ENCODE measurements at places on chromosomes 6 and 20.

GRCh38 chr6:52162940-52163908 is 23.0 kb upstream of the IL17A start:
- no peak for DNase-seq

- no peak for DNase-seq
These were observed 126.2 kb downstream of the LINC00237 start for GRCh38 chr20:20979934-20980333.

DNA sequence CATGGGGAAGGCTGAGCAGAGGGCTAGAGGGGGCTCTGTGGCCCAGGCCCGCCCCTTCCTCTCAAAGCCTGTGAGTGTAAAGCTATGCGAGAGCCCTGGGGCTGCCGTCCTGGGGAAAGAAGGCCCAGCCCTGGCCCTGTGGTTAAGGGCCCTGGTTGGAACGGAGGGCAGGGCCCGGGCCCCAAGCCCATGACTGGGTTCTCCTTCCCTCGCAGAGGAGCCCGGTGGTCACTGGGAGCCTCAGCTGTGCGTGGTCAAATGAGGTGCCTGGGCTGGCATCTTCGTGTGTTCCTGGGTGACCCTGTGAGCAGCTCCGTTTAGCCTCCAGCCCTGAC is 56.0 kb downstream of the SMOC2 start:
- no peak for DNase-seq

GRCh38 chr6:45491048-45491735 is 113.5 kb upstream of the SUPT3H start:
- DNase-seq = no peak

DNA sequence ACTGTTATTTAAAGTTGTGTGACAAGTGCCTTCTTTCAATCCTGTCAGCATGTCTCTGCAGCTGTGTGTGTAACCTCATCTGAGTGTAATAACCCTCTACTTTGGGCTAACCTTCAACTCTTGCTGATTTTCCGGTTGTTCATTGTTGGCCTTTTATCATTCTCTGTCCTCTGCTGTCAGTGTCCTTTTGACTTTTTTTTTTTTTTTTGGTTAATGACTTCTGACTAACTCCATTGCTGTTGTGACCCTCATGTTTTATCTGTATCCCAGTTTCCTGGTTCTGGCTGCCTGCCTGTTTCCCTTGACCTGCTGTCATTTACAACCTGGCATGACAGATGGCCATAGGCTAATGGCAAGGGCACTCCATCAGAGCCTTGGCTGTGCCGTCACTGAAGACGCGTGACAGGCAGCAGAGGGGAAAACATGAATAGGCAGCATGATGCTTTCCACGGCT is 145.7 kb upstream of the MAN1A1 start:
- DNase-seq = no peak

- no peak for DNase-seq
These were observed 229.7 kb upstream of the MOCS1 start for GRCh38 chr6:40163924-40164323.

DNA sequence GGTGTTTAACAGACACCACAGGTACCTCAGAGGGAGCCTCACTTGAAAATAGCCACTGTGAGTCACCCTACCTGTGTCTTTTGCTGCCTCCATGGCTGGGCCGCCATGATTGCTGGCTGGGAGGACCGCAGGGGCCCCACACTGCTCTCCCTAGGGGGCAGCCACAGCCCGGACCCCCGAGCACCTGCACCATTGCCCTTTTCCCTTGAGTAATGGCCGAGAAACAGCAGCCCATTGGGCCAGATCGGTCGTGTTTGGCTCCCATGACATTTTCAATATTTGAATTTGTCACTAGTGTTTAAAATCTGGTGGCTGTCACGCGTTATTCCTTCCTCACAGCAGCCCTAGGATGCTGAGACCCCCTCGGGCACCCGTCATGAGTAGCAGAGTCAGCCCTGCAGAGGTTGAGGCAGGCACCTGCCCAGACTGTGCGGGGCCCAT is 6.7 kb downstream of the ZBP1 start:
- no peak for DNase-seq

DNA sequence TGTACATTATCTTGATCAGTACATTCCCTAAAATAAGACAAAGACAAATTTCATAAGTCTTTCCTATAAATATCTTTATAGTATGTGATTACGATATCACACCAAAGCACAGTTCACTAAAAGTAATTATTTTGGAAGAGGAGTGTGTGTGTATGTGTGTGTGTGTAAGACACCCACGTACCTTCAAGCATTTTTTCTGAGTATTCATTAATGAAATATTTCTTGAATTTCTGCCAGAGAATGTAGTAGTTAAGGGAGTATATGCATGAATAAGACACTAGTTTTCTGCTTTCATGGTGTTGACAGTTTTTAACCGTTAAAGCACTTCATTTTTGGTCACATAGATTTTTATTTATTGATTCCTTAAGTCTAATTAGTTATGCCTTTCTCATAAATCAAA is 36.8 kb downstream of the MANEA start:
- no peak for DNase-seq

DNA sequence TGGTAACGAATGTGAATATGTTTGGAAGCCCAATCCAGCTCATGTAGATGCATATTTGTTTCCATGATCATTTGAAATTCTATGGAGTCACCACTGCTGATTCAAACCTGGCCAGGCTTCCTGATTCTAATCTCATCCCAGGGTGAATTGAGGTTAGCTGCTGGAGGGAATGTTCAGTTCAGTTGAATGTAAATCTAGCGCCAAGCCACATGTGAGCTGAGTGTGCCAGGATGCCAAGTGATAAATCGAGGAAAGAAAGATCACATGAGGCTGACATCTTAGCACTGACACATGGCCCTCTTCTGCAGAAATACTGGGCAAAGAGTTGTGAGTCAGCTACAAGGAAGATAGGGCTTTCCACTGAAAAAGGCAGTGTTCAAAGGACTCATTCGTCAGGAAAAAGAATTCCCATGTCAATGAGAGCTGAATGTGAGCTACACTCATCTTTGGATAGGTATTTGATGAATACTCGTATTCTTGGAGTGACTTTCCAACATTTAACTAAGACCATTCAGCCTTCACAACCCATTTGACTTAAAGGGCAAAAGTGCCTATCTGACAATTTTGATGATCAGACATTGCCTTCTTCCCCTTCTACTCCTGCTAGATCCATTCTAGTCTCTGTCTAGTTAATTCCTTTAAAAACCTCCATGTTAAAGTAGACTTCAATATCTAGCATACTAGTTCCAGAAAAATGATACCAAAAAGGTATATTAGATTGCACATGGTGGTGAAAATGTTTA is 172.1 kb downstream of the MTFR2 start:
- no peak for DNase-seq

- DNase-seq = no peak
These were observed 27.6 kb upstream of the FAM83C start for GRCh38 chr20:35319871-35320197.

DNA sequence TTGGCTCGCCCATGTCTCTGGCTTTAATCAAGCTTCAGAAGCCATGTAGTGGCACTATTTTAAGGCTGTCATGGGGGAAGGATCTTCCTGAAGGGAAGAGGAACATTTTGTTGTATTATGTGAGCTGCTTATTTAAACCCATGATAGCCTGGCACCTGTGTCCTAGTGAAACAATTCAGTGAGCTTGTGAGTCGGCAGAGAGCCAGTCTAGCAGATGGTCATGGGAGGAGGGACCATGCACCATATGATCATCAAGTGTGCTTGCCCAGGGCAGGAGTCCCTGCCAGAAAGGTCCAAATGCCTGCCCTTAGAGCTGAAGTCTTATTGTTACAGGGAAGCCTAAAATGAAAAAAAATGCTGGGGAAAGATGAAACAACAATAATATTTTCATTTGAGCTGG is 132.9 kb downstream of the PRDM13 start:
- no peak for DNase-seq

DNA sequence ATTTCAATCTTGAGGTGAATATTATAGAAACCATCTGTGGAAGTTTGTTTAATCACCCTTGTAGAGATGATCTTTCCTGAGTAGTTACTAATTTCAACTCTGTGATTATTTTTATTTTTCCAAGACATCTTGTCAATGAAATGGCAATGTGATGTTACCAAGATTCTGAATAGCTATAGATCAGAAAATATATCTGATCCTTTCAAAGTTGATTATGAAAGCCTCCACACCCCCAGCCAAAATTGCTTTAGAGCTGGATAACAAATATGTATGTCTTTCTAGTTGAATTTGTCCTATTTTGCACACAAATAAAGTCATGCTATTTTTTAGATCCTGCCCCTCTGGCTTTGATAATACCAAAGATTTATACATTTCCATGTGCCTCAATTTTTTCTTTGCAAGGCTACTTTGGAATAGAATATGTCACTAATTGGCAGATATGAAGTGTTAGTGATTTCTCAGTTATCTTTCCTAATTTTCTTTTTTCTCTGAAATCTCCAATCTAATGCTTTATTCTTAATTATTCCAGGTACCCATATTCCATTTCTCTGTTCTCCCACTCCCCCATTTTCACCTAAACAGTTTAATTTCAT is 5.0 kb downstream of the SIM1 start:
- DNase-seq = no peak

DNA sequence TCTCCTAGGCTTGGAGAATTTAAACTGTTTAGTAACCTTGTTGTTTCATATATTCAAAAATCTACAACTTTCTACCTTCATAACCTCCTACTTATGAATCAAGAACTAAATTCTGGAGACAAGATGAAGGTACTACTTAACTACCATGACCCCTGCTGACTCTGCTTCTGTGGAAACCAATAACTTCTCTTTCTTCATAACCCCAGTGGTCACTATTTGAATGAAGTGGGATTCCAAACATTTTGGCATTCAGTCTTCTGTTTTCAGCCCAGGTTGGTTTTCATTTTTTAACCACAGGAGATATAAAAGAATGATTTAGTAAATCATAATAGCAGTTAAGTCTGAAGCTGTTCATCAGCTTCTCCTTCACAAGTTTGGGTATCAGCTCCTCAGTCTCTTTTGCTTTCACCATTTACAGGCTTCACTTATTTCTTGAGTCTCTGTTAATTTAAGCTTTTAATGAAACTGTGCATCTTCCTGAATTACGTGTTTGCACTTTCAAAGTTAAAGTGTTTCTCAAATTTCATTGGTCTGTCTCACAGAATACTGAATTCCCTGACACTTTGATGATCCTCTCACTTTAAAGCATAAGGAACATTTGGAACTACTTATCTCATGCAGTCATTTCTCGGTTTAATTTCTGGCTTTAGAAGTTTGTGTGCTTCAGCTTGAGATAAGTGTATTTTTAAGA is 9.5 kb downstream of the SENP6 start:
- no peak for DNase-seq

DNA sequence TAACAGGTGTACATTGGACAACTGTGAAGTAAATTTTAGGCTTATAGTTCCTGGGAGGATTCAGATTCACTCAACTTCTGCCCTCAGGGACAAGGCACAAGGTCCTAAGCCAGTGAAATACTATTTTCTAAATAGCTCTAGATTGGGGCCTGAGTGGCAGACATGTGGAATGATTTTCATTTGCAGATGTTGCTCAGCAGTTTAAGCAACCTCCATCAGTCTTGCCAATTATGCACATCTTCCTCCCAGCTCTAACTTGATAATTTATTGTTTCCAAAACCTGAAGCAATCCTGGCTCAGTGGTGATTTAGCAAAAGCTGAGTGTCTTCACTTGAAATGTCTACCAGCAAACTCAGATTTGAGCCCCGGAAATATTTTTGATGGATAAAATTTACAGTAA is 116.2 kb downstream of the SCP2D1 start:
- no peak for DNase-seq

- no peak for DNase-seq
These were observed 20.3 kb downstream of the CYP21A2 start for GRCh38 chr6:32058511-32058963.

DNA sequence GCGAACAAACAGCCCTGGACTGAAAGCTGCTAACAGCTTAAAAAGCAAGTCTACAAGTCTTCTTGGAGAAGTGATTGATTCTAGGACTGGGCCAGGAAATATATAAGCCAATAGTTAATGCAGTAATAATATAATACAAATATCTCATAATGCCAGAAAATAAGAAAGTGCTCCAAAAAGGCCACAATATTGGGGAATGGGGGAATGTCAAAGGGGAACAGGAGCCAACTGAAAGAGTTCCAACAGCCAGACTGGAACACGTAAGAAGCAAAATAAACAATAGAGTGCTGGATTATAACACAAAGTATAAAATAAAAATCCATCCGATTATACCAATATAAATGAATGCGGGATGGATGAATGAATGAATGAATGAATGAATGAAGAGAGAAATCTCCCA is 295.8 kb downstream of the NRN1 start:
- DNase-seq = no peak

DNA sequence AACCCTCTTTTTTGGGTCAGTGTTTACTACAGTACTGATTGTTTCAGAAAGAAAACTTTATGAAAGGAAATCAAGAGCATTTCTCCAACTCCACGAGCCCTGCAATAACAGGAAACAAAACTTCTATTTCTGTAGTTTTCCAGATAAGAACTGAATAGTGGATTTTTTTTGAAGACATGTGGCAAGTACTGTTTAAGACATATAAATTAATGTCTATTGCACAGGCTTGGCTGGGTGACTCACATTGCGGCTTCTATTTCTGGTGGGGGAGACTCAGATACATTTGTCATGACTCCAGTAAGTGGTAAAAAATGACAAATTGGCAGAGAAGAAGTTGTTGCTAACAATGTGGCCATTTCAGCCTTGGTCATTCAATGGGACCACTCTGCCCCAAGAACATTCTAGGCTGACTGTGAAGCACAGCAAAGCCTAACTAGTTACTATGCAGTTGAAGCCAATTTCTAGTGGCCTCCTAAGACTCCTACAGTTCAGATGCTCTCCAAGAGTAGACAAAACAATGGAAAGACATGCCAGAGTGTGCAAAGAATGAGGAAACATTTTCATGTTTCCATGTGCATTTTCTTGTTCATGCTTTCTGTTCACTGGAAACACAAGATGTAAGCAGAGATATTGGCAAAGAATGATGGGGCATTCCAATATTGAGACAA is 200.9 kb downstream of the EDN1 start:
- DNase-seq = no peak

- DNase-seq = no peak
These were observed 362.9 kb downstream of the ZFAND3 start for GRCh38 chr6:38182426-38182825.

- DNase-seq = no peak
These were observed 451.7 kb downstream of the GRIK2 start for GRCh38 chr6:101845172-101845571.

- DNase-seq = no peak
These were observed 53.1 kb downstream of the TSPYL4 start for GRCh38 chr6:116200619-116201249.

DNA sequence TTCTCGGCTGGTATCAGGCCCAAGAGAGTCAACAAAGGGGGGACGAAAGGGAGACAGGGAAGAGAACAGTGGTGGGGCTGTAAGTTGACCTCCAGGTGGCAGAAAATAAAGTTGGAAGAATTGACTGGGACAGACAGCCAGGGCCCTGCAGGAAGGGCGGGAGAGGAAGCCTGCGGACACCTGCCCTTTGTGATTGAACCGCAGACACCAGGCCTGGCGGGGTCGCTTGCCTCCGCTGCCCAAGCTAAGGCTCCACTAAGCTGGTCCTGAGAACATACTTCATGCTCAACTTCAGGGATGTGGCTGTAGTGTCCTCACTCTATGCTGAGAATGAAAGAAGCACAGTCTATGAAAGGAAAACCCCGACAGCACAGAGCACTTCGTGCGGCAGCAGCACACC is 53.8 kb downstream of the RPP40 start:
- DNase-seq = no peak
